ENCODE measurements at places on chromosomes 5 and 9. TPM values are rescaled to one million over a fixed set of nuclear protein-coding genes. Genes with fewer than 3 reads are reported as not detected.

The NMUR2 gene
- total RNA-seq: not detected

GRCh38 chr5:126219616-126220015, 203.6 kb upstream of the GRAMD2B start:
- DNase-seq: no peak

The MIGA2 gene
- 33.8 TPM for total RNA-seq

DNA sequence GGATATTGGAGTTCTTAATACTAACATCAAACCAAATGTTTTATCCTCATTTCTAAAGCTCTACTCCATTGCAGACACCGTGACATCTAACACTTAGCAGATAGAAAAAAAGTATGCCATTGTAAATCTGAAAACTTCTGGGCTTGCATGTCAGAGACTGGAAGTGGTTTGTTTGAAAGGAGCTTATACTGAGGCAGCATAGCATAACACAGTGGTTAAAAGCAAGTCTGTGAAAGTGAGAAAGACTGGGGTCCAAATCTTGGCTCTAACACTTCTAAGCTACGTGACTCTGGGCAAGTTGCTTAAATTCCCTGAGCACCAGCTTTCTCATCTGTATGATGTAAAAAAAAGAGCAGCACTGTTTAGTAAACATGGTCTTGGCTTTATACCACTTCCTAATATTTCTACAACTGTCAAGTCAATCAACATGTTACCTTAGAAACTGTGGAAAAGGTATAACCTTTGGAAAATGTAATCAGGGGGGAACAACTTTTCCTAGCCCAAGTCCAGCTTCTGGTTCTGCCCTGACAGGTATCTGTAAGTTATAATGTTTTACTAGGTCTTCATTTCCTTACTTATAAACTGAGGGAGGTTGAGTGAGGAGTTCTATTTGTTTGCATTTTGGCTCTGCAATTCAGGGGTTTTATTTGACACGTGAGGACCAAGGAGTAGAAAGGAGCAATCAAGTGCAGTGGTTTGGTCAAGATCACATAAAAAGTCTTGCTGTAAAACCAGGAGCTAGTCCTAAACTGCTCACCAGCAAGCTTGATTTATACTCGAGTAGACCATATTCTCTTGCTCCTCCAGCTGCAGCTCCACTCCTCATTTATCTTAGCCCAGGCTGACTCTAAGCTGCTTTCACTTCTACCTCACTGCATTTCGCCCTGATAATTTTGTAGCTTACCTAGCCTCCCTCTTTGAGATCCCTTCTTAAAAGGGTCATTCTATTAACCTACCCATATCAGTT, 541.0 kb downstream of the RAB3C start:
- DNase-seq: no peak

DNA sequence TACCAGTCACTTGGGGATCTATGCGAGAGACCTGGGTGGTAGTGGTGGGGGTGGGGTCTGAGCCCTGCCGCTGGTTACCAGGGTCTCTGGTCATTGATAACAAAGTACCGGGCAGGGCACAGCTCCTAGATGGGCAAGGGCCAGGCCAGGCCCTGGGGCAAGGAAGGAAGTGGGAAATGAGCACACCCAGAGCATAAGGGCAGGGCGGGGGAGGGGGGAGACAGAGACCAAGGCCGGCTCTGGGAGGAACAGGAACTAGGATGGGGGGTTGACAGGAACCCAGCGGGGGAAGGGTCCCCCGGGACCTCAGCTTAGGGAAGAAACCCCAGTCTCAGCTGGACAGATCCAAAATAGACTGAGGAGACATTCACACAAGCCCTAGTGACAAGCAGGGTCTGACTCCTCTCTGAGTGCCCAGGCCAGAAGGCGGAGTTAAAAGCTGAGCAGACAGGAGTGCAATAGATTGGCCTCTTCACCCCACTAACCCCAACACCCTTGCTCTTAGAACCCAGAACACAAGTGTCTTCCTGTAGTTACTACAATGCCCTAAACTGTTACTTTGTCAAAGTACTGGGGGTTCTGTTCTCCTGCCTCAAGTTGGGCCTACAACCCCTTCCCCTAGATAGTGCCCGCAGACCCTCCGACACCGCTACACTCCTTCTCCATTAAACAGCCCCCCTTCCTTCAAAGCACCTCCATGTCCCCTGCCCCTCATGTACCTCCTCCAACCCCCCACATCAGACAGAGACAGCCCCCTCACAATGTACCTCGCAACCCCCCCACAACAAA, 628 bp downstream of the ATOSB start:
- DNase-seq: no peak

DNA sequence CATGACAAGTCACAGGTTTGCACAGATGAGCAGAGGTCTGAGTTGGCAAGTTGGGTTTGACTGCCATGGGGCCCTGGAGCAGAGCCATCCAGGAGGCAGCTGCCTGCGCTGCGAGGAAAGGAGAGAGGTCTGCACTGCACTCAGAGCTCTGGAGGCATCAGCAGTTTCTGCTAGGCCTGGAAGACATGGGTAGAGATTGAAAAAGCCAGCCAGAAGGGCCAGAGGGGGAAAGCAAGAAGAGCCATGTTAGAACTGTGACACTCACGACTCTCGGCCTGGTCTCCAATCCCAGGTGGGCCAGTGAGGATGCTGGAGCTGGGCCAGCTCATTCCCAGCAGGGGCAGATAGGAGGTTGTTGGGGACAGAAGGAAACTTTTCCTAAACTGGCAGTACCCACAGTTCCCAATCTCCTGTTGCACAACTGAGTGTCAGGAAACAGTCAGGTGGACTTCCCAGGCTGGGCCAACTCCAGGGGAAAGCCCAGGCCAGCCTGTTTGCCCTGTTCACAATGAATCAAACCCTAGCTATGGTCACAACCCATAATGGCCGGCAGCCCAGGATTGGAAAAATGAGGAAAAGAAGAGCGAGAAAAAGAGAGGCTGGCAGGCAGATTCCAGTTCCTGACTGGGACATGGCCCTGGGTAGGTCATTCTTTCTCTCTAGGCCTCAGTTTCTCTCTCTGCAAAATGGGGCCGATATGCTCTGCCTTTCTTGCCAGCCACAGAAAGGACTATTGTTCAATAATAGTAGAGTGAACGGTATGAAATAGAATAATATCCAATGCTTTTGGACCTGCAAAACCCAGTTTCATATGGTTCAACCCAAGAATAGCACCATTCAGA, 7.8 kb upstream of the ORM1 start:
- DNase-seq: peak; percentile 10

DNA sequence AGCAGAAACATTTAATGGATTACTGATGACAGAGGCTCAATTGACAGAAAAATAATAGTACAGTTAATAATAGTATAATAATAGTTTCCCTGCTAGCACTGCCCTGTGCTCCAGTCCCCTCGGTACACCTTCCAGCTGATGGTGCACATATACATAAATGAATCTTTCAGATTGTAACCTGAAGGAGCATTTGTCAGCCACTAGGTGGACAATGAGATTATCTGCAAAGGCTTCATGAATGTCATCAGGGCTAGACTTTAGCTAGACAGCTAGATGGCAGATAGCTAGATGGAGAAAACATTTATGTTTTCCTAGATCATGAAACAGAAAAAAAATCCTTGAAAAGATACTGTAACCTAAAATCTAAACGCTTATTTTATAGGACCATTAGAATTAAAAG, 304.4 kb upstream of the SMC2 start:
- DNase-seq: no peak

GRCh38 chr9:74755999-74756398, 131.7 kb downstream of the TRPM6 start:
- no peak for DNase-seq

The ALG2 gene
- total RNA-seq: 32.6 TPM

The ZNF618 gene
- 6.6 TPM for total RNA-seq

GRCh38 chr5:139910036-139910435, 114.4 kb downstream of the PSD2 start:
- no peak for DNase-seq

DNA sequence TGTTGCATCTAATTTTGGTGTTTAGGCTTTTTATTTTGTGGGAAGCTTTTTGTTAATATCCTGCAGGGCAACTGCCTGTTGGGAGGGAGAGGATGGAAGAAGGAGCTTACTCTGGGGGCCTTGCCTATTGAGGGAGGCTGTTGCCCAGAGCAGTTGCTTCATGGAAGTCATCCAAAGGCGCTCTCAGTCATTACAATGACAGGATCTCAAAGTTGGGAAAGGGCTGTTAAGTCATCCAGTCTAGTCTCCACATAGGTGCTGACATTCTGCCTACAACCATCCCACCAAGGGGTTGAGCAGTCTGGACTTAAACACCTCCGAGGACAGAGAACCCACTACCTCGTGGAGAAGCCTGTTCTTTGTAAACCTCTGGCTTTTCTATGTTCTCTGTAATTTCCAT, 13.2 kb downstream of the SAP30L start:
- no peak for DNase-seq

The F2R gene
- 17.1 TPM for total RNA-seq

GRCh38 chr5:90338712-90339372, 70.7 kb downstream of the CETN3 start:
- DNase-seq: no peak

DNA sequence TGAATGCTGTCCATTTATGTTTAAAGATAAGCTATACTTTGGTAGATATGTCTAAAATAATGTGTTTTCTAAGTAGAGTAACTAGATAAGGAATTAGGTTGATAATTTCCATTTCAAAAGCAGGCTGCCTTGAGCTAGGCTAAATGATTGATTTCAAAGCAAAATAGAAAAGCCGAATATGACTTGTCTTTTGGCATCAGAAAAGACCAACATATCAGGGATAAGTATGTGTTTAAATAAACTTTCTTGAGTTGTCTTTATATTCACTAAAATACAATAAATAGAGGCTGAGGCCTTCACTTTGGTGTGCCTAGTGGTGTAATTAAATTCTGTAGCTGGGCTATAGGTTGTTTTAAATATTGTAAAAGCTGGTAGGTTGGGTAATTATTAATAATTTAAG, 569.0 kb downstream of the TAF11L14 start:
- no peak for DNase-seq

The MARVELD2 gene
- total RNA-seq: 15.6 TPM

The NUTM2G gene
- total RNA-seq: 0.07 TPM

DNA sequence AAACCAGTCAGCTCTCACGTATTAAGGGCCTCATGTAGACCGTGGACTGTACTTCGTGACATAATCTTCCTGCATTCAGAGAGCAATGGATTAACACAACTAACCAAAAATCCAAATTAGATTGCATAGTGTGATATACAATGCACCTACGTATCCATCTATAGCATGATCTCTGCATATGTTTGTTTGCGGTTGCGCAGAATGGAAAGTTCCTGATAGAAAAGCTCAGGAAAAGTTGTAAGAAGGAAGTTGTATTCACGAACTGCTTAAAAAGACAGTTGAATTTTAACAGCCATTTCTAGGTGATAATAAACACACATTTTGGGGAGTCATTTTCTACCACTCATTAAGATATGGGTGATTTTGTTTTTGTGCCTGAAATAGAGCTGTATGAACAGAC, 869.0 kb downstream of the TLE4 start:
- no peak for DNase-seq

- DNase-seq: peak; percentile 48
Observed at GRCh38 chr5:170439223-170439943, 50.2 kb upstream of the KCNMB1 start.

GRCh38 chr9:88740844-88741243, 205.9 kb downstream of the NXNL2 start:
- DNase-seq: no peak

DNA sequence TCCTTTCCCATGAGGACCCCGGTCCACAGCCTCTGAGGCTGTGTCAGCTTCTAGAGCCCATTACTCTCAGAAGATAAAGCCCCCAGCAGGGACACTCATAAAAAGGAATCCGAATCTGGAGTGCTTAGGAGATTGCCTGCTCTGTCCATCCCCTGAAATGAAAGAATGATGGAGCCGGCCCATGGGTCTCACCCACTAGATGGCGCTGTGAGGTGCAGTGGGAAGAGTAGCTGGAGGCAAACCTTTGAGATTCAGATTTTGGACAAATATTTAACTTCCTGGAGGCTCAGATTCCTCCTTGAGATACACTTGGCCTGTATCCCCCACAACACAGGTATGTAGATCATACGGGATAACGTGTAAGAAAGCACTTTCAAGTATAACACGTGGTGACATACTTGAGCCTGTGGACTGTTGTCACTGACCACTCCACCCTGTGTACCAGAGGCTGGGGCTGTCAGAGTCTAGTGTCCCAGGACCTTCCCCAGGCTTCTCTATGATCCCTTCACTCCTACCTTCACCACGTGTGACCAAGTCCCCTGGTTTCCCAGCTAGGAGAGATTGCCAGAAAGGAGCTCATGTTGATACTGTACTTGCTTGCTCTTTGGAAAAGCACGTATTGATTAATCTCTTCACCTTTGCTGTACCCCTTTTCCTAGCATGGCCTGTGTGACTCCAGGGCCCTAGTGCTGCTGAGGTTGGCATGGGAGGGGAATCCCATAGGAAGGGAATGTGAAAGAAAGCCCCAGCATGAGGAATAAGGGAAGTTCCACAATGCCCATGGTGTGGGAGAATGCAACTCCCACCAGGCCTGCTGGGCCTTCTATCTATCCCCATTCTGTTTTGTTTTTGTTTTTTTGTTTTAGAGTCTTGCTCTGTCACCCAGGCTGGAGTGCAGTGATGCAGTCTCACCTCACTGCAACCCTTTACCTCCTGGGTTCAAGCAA, 32.1 kb downstream of the TRMO start:
- peak; percentile 80 for DNase-seq

DNA sequence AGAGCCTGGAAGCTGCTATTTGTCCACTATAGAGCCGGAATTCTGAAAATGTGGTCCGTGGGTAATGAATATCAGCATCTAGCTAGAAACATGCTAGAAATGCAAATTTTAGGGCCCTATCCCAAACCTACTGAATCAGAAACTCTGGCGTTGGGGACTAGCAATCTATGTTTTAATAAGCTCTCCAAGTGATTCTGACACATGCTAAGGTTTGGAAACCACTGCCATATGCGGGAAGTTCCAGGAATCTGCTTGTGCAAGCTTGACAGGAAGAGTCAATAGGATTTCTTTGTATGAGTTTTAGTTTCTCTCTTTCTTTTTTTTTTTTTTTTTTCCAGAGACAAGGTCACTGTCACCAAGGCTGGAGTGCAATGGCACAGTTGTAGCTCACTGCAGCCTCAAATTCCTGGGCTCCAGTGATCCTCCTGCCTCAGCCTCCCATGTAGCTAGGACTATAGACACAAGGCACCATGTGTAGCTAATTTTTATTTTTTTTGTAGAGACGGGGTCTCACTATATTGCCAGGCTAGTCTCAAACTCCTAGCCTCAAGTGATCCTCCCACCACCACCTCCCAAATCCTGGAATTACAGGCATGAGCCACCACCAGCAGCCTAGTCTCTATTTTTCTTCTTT, 26.4 kb upstream of the CARNMT1 start:
- DNase-seq: no peak

- no peak for DNase-seq
Observed at GRCh38 chr5:91383956-91384300, 811 bp upstream of the ARRDC3 start.

DNA sequence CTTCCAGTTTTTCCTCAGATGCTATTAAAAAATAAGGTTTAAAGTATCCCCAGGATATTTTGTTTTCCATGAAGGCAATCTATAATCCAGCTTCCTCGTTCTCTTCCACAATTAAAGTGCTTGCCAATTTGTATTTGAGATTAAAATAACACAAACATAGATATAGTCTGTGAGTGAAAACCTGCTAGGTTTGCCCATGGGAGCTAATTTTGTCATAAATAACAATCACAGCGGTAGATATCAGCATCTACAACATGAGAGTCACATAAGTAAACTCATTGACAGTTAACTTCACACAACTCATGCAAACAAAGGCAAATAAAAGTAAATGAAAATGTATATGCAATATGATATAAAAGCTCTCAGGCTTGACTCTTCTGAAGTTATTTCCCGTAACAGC, 29.2 kb upstream of the RASGRF2 start:
- no peak for DNase-seq

The LHX3 gene
- not detected for total RNA-seq

The ENTPD8 gene
- 0.76 TPM for total RNA-seq

Measured in H7 (cell line).